Fibroblast of lung (primary cell): ENCODE measurements at places on chromosomes 6 and 20. TPM values are rescaled to one million over a fixed set of nuclear protein-coding genes. Genes with fewer than 3 reads are reported as not detected.

The MICB gene
- 18.6 and 19.2 TPM in 2 replicates for polyA plus RNA-seq

The FHL5 gene
- polyA plus RNA-seq, result 0.03 TPM in 1 of 2 replicates, not detected in the other

The CAPN11 gene
- not detected in 2 replicates for polyA plus RNA-seq

The OR2H2 gene
- not detected in 2 replicates for polyA plus RNA-seq
